Neural crest cell (in vitro differentiated cells): ENCODE measurements at places on chromosomes 2 and 18. TPM values are rescaled to one million over a fixed set of nuclear protein-coding genes. Genes with fewer than 3 reads are reported as not detected.

- no peak overlapping the region for H3K27ac ChIP-seq
- H3K4me3 ChIP-seq = no peak overlapping the region
- no peaks in the 10 kb centered on the region for H3K27me3 ChIP-seq
- no peak for DNase-seq
Observed at GRCh38 chr2:188978291-188979081, 4.3 kb downstream of the COL3A1 start.

DNA sequence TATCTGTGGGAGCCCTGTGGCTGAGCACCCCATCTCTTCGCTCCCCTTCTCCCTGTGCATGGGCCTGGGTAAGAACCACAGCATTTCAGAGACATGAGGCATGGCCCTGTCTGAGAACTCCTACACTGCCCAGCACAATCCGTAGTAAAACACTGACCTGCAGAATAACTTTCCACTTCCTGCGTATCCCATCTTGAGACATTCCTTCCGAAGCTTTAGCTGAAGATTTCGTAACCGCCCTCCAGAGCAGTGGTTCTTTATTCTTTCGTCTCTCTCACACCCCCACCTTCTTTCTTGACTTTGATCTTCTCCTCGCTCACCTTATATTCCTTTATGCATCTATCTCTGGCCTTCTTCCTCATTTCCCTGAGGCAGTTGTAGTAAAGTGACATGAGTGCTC is 381.1 kb downstream of the HRH4 start:
- no peak for DNase-seq
- H3K27me3 ChIP-seq = peaks cover 23% of the 10 kb centered on the region
- no peaks in the 10 kb centered on the region for H3K36me3 ChIP-seq
- no peak overlapping the region for H3K4me3 ChIP-seq
- no peak overlapping the region for H3K27ac ChIP-seq

GRCh38 chr2:62430146-62430545 is 75.8 kb downstream of the TMEM17 start:
- H3K4me3 ChIP-seq = no peak overlapping the region
- DNase-seq = no peak
- H3K36me3 ChIP-seq = no peaks in the 10 kb centered on the region
- no peak overlapping the region for H3K27ac ChIP-seq

- no peaks in the 10 kb centered on the region for H3K36me3 ChIP-seq
- no peak for DNase-seq
- no peaks in the 10 kb centered on the region for H3K4me1 ChIP-seq
- H3K27ac ChIP-seq = no peak overlapping the region
Observed at GRCh38 chr2:59578349-59578748, 975.1 kb downstream of the BCL11A start.

Gene GCG
- total RNA-seq = 0.27 TPM in 1 of 2 replicates, not detected in the other

Gene C1QL2
- total RNA-seq = 0.14 TPM in 1 of 2 replicates, not detected in the other

Gene CD8B2
- total RNA-seq = not detected in 2 replicates
